LHCN-M2 (cell line): ENCODE measurements at places on chromosomes 2 and 18.
A peak's percentile ranks its signal among the peaks of the same experiment; 100 is the strongest.

DNA sequence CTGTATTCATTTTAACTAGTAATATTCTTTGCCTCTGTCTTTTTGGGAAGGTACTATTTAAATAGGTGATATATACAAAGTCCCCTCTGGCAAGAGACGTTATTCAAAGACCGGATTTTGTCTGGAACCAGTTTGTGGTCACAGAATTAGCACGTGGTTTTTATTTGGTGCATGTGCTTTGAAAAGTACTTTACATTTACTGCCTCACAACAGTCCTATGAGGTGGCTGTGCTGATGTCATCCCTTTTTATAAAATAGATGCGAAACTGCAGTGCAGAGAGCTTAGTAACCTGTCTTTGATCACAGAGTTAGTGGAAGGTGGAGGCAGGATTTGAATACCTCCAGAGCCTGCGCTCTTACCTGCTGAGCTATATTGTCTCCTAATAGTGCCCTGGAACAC is 4.0 kb downstream of the LPIN1 start:
- no peak for DNase-seq

DNA sequence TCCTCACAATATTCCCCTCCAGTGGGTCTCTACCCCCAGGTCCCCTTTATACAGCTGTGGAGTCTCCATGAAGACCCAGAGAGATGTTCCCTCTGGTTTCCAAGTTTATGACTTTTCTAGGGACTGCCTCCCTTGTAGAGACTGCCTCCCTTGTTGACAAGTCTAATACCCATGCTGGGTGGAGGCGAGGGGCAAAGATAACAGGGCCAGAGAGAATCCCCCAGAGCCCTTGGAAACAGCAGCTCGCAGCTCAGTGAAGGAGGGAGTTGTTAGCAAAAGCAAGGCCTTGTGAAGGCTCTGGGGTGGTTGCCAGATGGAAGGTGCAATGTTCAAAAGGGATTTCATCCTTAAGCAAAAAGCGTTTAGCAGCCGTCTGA is 75.0 kb upstream of the GATA6 start:
- DNase-seq, result no peak

GRCh38 chr2:101341421-101341820 is 32.9 kb upstream of the RNF149 start:
- DNase-seq, result no peak

DNA sequence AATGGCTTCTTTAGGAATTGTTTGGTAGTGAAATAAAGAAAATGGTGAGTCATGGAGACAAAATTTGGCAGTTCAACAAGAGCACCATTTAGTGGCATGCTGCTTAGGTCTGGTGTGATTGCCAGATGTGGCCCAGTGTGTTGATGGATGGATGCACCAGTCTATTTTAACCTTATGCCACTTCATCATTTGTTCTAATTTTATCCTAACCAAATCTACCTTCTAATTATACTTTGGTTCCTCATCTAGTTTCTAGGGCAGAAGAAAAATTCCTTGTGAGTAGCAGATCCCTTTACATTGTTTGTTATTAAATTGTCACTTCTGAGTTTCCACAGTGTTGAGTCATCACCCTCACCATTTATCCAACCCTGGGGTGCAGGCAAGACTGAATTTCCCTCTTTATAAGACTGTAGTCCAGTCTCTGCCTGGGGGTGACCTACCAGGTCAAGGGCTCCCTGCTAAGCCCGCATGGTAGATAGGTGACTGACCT is 32.5 kb downstream of the NABP1 start:
- peak; percentile 73 for DNase-seq

DNA sequence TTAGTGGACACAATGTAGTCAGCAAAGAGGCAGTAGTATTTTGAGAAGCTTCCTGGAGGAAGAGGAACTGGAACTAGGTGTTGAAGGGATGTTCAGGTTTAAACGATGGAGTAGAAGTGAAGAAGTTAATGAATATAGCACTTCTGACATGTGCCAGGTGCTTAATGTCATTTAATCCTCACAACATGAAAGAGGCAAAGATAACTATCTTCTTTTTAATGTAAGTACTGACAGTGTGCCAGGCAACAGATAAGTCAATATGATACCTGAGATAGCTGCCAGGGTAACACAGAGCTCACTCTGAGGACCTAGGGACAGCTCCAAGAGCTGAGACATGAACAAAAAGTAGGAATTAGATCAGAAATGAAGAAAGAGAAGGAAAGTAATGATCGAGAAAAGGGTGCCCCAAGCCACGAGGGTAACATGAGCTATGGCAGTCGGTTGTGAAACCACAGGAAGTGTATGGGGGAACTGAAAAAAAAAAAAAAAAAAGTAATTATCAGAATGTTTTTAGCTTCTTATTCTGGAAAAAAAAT is 140.7 kb downstream of the RNF144A start:
- DNase-seq, result no peak

DNA sequence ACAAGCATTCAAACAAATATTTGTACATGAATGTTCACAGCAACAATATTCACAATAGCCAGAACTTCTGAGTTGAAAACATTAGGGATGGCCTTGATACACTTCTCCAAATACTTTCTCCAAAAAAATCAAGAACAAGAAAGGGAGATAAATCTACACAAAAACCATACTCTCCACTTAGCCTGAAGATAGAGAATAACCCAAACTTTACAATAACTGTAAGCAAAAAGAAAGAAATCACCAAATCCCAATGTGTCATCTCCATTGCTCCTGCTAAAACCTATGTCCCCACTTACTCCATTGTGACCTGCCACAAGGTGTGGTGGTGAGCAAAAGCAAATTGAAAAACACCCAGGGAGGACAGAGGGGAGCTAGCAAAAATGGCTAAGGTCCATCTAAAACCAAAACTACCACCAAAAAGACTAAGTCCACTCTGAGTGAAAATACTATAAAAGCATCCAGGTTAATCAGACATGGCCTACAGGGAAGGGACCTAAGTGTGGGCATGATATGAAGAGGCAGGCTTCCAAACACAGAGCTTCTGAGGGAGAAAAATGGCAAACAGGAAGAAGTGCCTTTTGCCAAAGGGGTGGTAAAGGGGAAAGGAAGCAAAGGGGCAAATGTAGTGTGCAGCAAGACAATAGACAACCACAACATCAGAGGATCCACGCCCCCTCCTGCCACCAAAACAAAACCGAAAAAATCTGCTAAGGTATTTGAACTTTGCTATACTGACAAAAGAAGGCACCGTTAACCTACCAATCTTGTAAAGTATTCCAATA is 56.1 kb downstream of the NBAS start:
- DNase-seq, result no peak

DNA sequence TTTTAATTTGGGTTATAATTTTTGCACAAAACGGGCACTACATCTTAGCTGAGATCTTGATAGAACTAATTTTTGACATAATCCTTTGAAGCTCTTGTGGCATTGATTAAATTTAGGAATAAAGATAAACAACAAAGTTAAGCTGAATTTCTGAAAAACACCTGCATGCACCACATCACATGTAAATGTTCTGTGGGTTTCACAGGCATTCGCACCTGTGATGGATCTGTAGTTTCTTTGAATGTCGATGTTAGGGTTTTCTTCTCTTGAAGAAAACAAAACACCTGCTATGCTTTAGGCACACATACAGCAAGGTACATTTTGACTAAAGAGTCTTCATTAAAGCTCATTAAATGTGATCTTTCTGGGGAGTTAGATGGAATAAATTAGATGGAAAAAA is 60.3 kb downstream of the RPIA start:
- no peak for DNase-seq

- no peak for DNase-seq
Measured at GRCh38 chr2:110800611-110801402, 68.4 kb downstream of the ACOXL start.

DNA sequence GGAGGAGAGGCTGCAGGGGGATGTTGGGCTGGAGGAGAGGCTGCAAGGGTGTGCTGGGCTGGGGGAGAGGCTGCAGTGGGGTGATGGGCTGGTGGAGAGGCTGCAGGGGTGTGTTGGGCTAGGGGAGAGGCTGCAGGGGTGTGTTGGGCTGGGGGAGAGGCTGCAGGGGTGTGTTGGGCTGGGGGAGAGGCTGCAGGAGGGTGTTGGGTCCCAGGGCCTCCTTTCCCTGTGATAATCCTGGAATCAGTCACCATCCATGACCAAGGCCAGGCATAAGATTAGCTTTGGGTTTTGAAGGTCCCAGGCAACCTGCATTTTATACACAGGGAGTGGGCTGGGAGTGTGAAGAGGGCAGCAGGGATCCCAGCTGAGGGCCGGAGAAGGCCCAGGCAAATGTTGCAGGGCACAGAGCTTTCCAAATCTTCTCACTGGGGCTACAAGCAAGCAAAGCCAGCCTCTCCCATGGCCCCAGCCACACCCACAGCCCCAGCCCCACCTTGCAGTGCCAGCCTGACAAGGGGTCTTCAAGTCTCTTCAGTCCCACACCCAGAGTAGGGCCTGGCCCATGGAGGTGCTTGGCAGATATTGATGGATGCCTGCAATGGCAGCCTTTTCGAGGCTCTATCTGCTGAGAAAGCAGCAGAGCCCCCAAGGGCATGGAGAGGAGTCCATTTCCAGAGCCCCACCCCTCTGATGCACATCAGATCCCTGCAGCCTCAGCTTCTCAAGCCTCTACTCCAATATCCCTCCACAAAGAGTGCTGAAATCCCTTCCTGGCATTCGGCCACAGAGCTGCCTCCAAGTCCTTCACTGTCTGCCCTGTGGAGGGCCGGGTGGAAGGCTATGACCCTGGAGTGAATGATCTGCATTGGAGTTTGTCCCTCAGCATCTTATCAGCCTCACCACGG is 50.3 kb upstream of the GLI2 start:
- no peak for DNase-seq

- DNase-seq, result no peak
Measured at GRCh38 chr2:141380008-141380979, 750.5 kb downstream of the LRP1B start.

- DNase-seq, result peak; percentile 70
Measured at GRCh38 chr2:143513081-143513480, 383.9 kb downstream of the ARHGAP15 start.

DNA sequence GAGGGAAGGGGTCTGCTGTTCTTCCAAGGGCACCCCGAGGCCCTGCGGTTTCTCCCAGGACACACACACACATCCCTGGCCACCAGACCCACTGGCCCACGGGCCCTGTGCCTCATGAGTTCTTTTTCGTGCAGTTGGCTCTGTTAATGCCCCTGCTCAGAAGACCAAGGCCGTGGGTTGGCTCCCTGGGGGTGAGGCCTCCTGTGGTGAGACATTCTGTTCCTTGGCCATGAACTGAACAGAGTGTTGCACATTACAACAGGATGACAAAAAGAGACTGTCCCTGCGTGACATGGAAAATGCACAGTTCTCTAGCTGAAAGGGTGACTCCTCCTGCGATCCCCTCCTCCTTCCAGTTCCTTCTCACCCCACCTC is 30.7 kb downstream of the SH2D6 start:
- DNase-seq, result peak; percentile 63

DNA sequence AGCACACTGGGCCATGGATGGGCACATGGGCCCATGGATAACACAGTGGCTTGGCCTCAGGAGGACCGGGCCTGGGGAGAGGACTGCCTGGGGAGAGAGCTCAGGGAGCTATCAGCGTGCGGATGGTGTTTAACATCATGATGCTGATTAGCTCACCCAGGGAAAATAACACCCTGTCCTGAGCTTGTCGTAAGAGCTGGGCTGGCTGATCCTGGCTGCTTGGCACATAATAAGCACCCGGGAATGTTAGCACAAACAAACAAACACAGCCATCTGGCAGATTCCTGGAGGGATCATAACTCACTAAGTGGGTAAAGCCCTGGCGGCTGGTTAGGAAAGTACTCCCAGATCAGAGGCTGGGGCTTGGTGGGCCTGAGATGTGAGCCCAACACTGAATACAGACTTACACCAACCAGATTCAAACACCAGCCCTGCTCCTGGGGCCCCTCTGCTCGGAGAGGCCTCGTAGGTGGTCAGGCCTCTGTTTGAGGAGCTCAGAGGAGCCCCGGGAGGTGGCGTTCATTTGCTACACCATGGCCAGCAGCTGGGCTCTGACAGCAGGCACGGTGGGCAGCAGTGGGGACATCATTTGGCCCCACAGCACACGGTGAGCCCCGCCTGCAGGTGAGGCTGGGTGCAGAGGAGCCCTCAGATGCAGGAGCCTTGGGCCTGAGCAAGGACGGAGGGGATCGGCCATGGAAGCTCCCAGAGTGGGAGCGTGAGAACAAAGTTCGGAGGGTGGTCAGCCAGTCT is 193.4 kb upstream of the HDAC4 start:
- DNase-seq, result no peak

DNA sequence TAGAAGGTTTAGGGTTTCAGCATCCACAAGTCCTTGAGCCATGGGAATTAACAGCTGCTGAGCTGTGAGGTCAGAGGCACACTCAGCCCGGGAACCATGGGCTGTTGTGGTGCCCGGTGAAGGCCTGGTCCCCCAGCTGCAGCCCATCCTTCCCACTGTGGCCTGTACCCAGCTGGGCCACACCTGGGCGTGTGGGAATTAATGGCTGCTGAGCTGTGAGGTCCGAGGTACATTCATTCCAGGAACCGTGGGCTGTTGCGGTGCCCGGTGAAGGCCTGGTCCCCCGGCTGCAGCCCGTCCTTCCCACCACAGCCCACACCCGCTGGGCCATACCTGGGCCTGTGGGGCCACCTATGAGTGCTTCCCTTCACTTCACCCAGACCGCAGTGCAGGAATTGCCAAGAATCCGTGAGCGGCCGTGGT is 25.2 kb downstream of the TMEM18 start:
- peak; percentile 15 for DNase-seq

DNA sequence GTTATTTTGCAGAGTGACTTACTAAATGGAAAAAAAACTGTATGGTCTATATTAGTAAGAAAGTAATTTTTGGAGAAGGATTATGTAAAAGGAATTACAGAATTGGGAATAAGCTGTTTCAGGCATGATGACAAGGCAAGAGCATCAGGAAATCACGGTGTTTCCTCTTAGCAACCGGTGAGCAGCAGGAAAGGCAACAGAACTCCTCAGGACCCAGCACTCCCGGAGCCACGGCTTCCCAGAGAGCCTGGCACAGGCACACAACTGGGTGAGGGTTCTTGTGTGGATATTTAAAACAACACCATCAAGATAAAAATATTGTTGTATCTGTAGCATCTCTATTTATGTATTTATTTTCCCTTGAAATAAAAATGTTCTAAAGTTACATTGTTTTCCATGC is 34.4 kb downstream of the CYP27C1 start:
- DNase-seq, result no peak

DNA sequence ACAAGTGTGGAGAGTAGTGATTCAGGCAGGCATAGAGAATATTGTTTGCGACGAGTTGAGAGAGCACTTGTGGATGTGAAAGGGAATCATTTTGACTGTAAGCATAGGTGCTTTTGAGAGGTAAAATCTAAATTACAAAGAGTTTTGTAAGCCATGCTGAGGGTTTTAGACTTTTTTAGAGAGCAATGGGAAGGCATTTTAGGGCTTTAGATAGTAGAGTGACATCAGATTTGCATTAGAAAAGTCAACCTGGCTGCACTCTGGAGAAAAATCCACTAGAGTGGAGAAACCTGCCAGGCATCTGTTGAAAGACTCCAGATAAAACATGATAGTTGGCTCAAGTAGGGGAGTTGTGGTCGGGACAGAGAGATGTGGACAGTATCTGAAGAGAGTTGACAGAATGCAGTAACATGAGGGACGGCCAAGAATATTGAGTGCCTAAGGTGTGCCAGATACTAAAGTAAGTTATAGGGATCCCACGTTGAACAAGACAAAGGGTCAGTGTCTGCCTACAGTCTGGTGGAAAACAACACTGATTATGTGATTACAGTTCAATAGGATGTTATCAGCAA is 91.7 kb upstream of the MYO3B start:
- no peak for DNase-seq
